ENCODE measurements at places on chromosomes 6 and 20.
A peak's percentile ranks its signal among the peaks of the same experiment; 100 is the strongest.

- no peak for DNase-seq
These were observed 19.8 kb downstream of the TRDN start for GRCh38 chr6:123616942-123617341.

- DNase-seq = peak; percentile 74
These were observed 29.2 kb downstream of the TFEB start for GRCh38 chr6:41705996-41706835.

DNA sequence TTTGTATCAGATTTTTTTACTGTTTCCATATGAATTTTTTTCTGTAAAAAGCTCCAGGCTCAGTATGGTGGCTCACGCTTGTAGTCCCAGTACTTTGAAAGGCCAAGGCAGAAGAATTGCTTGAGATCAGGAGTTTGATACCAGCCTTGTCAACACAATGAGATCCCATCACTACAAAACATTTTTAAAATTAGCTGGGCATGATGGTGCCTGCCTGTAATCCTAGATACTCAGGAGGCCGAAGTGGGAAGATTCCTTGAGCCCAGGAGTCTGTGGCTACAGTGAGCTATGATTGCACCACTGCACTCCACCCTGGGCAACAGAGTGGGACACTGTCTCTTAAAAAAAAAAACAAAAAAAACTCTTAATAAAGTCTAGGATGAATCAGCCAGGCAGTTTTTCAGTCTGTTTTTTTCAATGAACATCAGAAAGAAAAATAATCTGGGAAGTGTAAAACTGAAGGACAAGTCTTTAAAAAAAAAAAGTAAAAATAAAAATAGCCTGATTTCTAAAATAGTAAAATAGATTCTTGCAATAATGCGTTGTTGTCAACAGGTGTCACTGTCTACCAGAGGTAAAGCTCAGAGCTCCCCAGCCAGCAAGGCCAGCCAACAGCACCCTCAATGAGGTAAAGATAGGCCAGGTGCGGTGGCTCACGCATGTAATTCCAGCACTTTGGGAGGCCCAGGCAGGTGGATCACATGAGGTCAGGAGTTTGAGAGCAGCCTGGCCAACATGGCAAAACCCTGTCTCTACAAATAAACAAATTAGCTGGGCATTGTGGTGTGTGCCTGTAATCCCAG is 9.3 kb upstream of the ATG5 start:
- peak; percentile 20 for DNase-seq

DNA sequence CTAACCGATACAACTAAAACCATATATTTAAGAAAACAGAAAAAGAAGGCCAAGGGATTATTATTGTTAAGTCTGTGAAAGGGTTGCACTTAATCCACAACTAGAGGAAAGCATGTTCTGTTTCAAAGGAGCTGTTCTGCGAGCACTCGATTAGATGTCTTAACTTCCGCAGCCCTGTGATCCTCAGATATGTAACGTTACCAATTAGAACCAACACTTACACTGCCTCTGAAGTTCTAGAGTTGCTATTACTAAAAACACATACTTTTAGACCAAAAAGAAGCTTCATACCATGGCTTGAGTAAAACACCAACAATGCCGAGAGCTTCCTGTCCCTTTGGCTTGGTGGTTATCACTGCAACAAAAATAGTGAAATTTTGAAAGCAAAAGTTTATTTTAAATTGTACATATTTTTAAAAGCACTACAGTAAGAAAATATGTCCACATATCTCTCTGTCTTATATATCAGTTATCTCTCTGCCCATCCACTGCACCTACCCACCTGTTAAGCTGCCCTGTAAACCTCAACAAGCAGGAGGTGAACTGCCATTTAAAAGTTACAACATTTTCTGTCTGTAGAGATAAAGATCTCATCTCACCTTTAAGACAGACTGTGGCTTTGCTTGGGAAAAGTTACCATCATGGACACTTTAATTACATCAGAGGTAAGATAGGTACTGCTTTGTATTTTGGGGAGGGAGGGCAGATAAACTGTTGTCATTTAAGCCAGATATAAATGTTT is 7.1 kb upstream of the DUSP22 start:
- DNase-seq = no peak

- no peak for DNase-seq
These were observed 148.9 kb upstream of the SIM1 start for GRCh38 chr6:100613656-100614055.

GRCh38 chr6:37783025-37783855 is 36.3 kb upstream of the ZFAND3 start:
- DNase-seq = no peak

GRCh38 chr6:97305414-97306066 is 22.5 kb upstream of the MMS22L start:
- DNase-seq = no peak
